Mononuclear cell (primary cell): ENCODE measurements at places on chromosomes 11 and 22. TPM values are rescaled to one million over a fixed set of nuclear protein-coding genes. Genes with fewer than 3 reads are reported as not detected.

Gene SMC1B
- 0.10 TPM for total RNA-seq

Gene BIRC3
- total RNA-seq = 228 TPM

Gene DDI1
- not detected for total RNA-seq

Gene TBC1D22A
- 14.1 TPM for total RNA-seq

Gene P2RY2
- total RNA-seq = 2.4 TPM

Gene AMPD3
- total RNA-seq = 20.1 TPM

Gene LRRC56
- total RNA-seq = 0.94 TPM

Gene SLC6A5
- total RNA-seq = not detected

Gene KLHL35
- 0.52 TPM for total RNA-seq

Gene RASD2
- 0.52 TPM for total RNA-seq

Gene YPEL4
- total RNA-seq = 1.3 TPM

Gene PACS1
- 66.7 TPM for total RNA-seq

Gene ATM
- total RNA-seq = 435 TPM

Gene KCNK4
- total RNA-seq = not detected

Gene BRSK2
- total RNA-seq = 0.10 TPM

Gene MMP13
- total RNA-seq = not detected

Gene VSIG2
- 0.42 TPM for total RNA-seq

Gene SYT8
- not detected for total RNA-seq

Gene PRAME
- not detected for total RNA-seq

Gene C11orf52
- not detected for total RNA-seq

Gene SHANK2
- 0.21 TPM for total RNA-seq

Gene MUC15
- total RNA-seq = not detected

Gene DMC1
- 1.4 TPM for total RNA-seq

Gene LGR4
- 2.3 TPM for total RNA-seq

Gene NLRP14
- under 0.01 TPM for total RNA-seq

Gene PHF21B
- not detected for total RNA-seq

Gene FAM181B
- under 0.01 TPM for total RNA-seq

Gene ASCC2
- 33.2 TPM for total RNA-seq

Gene CRACR2B
- 0.84 TPM for total RNA-seq

Gene NCF4
- 22.8 TPM for total RNA-seq

Gene GRIK4
- total RNA-seq = 0.21 TPM

Gene PTDSS2
- 8.8 TPM for total RNA-seq

Gene CCDC88B
- total RNA-seq = 42.7 TPM

Gene PTPRCAP
- 137 TPM for total RNA-seq

Gene NEFH
- 0.10 TPM for total RNA-seq

Gene APOA4
- total RNA-seq = not detected

Gene MRGPRX3
- not detected for total RNA-seq

Gene TRIM48
- not detected for total RNA-seq

Gene CARNS1
- total RNA-seq = 3.3 TPM

Gene IRAG1
- total RNA-seq = 0.52 TPM

Gene RCE1
- total RNA-seq = 20.9 TPM

Gene MS4A3
- total RNA-seq = 0.31 TPM
